Fibroblast of upper back skin (primary cell): ENCODE measurements at places on chromosomes 7 and 10.
A peak's percentile ranks its signal among the peaks of the same experiment; 100 is the strongest.

DNA sequence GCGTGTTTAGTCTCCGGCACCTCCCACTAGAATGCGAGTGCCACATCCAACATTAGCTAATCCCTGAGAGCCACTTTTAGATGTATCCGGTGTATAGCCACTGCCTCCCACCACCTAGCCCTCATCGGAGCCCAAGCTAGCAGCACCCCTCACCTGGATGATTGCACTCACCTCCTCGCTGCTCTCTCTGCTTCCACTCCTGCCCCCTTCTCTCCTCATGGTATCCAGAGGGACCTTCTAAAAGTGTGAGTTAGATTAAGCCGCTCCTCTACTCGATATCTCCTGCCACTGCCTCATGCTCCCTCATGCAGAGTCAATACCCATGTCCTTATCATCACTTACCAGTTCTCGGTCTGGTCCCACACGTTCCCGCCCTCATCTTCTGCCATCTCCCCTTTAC is 125.3 kb downstream of the RAB11FIP2 start:
- DNase-seq = no peak

DNA sequence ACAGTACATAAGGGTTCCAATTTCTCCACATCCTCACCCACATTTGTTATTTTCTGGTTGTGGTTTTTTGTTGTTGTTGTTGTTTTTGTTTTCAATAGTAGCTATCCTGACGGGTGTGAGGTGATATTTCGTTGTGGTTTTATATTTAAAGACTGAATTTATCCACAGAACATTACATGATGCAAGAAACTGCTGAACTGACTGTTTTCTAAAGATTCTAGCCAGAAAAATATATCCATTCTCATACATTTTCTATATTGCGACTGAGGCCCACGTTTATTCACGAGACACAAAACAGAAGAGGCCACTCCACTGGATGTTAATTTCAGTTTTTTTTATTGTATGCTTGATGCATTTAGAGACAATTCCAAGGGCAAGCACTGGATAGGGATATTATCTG is 69.8 kb downstream of the SCRN1 start:
- DNase-seq = no peak

GRCh38 chr7:148385009-148385682 is 205.4 kb upstream of the C7orf33 start:
- DNase-seq = no peak

DNA sequence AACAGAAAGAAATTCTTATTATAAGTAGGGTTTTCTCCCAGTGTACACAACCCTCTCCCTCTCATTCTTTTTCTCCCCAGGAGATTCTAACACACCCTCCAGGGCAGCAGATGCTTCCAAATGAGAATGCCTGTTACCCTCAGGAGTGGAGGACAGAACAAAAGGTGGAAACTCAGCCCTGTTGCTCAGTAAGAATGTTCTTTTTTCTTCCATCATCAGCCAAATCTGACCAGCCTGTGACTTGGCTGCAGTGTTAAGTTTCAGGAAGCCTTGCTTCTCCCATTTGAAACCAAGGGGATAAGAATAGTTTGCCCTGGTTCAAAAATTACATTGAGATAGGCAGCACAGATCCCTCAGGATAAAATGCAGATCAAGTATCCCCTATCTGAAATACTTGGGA is 77.5 kb upstream of the EEPD1 start:
- no peak for DNase-seq

DNA sequence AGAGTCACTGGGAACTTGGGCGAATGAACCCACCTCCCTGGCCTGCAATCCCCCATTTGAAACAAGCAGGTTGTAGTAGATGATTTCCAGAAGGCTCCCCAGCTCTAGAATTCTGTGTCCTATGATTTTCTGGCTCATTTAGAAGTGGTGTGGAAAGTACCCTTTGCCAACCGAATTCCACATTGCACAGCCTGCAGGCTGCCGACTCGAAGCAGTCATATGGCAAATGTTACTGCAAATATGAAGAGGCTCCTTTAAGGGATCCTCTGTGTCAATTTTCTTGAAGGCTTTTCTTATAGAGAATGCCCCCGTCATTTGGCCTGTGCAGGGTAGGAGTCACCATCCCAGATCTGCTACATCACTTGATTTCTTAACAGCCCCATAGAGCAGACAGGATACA is 5.6 kb downstream of the PODXL start:
- no peak for DNase-seq

GRCh38 chr10:18423058-18423637 is 228.2 kb downstream of the NSUN6 start:
- no peak for DNase-seq

GRCh38 chr10:121070275-121071070 is 219.3 kb downstream of the WDR11 start:
- DNase-seq = no peak

- DNase-seq = no peak
Observed at GRCh38 chr7:110382736-110383135, 708.2 kb upstream of the LRRN3 start.

- peak; percentile 41 for DNase-seq
Observed at GRCh38 chr10:105094048-105094447, 453.0 kb downstream of the SORCS3 start.

- DNase-seq = peak; percentile 54
Observed at GRCh38 chr10:17742918-17743317, 9.1 kb upstream of the TMEM236 start.

GRCh38 chr10:60728056-60728455 is 50.2 kb upstream of the CDK1 start:
- DNase-seq = no peak

GRCh38 chr7:111137296-111138192 is 46.6 kb downstream of the LRRN3 start:
- no peak for DNase-seq

DNA sequence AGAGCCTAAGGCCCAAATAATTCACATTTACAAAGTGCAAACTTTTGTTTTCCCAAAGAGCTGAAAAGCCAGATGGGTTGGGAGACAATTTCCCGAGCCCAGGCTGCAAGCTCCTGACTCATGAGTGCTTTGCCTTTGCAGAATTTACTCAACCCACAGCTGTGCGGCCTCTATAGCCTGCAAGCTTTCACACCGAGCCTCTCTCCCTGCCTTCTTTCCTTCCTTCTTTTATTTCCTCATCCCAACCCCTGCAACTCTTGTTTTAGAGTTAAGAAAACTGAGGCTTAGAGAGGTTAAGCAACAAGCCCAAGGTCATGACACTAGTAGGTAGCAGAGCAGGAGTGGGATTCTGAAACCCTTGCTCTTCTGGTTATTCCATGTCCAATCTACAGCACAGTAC is 203.0 kb upstream of the GPR26 start:
- no peak for DNase-seq

DNA sequence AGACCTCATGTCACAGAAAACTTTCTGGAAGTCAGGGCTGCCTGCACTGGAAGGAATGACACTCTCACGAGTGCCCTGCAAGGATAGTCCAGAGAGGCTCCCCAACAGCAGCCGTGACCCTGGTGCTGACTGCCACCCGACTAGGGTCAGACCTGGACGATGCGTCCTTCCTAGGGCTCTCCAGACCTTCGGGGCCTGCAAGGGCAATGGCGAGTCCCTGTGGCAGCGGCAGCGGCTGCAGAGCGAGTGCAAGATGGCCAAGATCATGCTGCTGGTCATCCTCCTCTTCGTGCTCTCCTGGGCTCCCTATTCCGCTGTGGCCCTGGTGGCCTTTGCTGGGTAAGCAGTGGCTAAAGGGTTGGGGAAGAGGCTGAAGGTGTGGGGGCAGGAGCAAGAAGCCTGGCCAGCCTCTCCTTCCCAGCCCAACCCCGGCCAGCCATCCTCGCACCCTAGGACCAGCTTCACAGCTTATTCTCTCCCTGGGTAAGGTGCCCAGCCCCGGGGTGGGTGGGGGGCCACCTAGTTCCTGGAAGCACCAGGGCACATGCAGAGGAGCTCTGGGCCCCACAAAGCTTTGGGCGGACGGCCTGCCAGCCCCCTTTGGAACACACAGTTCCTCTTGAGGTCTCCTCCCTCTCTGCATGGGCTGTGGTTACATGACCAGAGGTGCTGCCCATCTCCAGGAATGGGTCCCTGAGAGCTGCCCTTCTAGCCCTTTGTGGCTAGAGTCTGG is 5.5 kb downstream of the OPN4 start:
- no peak for DNase-seq

DNA sequence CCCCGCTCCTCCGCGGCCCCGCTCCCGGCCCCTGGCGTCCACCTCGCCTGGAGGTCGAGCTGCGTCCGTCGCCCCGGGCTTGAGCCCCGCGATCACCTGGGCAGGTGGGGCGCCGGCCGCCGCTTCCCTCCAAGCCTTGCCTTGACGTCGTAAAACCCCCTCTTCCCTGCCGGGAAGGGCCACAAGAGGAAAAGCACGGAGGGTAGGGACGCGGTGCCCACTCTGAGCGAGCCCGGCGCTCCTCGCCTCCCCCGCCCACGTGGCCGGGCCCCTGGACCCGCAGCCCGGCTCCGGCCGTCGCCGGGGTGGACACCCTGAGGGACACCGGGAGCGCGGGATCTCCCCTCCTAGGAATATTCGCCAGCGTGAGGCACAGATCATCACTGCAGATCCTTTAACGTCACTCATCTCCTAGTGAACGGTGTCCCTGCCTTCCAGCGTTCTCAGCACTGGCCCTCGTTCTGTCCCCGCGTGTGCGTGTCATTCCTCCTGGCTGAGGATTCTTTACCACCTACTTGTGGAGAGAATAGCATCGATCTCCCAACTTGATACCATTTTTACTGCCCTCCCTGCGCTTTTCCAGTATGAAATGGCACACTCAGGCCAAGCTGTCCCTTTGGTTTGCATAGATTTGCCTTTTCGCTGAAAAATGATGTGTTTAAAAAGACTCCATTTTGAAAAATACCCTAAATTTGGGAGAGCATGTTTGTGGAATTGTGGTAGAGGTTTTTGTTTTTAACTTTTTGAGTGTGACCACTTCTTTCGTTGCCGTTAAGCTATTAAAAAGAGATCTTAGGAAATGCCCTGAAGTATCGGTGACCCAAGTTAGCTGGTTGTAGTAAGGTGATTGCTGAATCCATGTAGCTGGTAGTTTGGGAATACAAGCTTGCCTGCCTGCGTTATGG is 649 bp downstream of the ACTR3B start:
- peak; percentile 20 for DNase-seq
